IPS DF 6.9 (cell line): ENCODE measurements at places on chromosomes 6 and 20.

- 0 out of 2 replicates have a peak, but pooled peaks cover 3% of the 10 kb centered on the region for H3K4me1 ChIP-seq
- H3K27me3 ChIP-seq, result no peaks in the 10 kb centered on the region
- H3K36me3 ChIP-seq, result no peaks in the 10 kb centered on the region
- H3K27ac ChIP-seq, result no peak overlapping the region
- DNase-seq, result no peak
These were observed 21.0 kb upstream of the MYT1 start for GRCh38 chr20:64143018-64143801.

- no peaks in the 10 kb centered on the region for H3K36me3 ChIP-seq
- no peak for DNase-seq
- no peak overlapping the region for H3K27ac ChIP-seq
- H3K4me3 ChIP-seq, result no peak overlapping the region
- no peaks in the 10 kb centered on the region for H3K4me1 ChIP-seq
These were observed 184.8 kb downstream of the GRIK2 start for GRCh38 chr6:101578306-101578705.

DNA sequence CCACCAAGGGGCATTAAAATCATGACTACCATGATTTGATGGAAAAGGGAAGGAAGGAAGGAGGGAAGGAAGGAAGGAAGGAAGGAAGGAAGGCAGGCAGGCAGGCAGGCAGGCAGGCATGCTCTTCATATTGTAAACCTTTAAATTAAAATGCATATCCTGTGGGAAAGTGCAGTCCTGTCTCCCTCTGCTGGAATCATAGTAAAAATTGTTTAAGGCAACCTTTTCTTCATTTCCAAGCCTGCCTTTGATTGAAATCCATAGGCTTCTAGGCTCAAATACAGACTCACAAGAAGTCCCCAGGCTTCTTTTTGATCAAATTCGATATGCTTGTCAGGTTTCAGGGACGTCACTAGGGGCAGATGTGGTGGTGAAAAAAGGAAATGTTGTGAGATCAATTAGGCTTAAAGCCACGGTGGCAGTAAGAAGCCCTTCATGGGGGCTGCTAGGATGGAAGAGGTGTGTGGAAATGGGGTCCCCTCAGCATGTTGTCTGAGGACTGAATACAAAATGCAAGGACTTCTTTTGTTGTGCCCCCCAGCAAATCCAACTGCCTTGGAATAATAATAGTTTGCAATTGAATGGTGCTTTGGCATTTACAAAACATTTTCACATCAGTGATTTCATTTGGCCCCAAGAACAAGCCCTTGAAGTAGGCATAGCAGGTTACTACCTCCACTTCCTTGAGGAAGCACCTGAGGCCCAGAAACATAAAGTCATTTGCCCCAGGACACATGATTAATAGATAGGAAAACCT, 25.6 kb upstream of the GABRR1 start:
- H3K27ac ChIP-seq, result no peak overlapping the region
- DNase-seq, result peak; percentile 11
- no peak overlapping the region for H3K4me3 ChIP-seq
- H3K4me1 ChIP-seq, result peaks cover 1% of the 10 kb centered on the region; the same call in 1 of the 2 replicates
- no peaks in the 10 kb centered on the region for H3K36me3 ChIP-seq

GRCh38 chr6:150406948-150407347, 38.1 kb downstream of the IYD start:
- H3K4me3 ChIP-seq, result no peak overlapping the region
- no peaks in the 10 kb centered on the region for H3K36me3 ChIP-seq
- H3K4me1 ChIP-seq, result no peaks in the 10 kb centered on the region
- no peak overlapping the region for H3K27ac ChIP-seq
- DNase-seq, result no peak
- no peaks in the 10 kb centered on the region for H3K27me3 ChIP-seq

GRCh38 chr20:44648068-44648467, 3.4 kb downstream of the ADA start:
- H3K36me3 ChIP-seq, result no peaks in the 10 kb centered on the region
- no peaks in the 10 kb centered on the region; the same call in 1 of the 2 replicates for H3K27me3 ChIP-seq
- no peak overlapping the region for H3K27ac ChIP-seq
- peaks cover 17% of the 10 kb centered on the region for H3K4me1 ChIP-seq

DNA sequence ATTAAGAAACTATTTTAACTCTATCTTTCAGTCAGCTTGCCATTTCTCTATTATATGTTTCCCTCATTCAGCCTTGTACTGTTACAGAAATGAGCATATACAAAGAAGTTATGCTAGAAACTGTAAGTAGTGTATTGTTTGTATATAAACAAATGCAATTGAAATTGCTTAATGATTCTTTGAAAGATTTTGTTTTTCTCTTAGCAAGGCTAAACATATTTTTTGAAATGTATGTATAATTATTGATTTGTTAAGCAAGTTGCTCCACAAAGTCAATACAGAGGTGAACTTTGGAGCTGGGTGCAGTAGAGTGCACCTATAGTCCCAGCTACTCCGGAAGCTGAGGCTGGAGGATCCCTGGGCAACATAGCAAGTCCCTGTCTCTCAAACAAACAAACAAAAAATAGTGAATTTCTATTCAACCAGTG, 253.6 kb downstream of the RNGTT start:
- no peak overlapping the region for H3K27ac ChIP-seq
- H3K27me3 ChIP-seq, result no peaks in the 10 kb centered on the region
- no peaks in the 10 kb centered on the region for H3K36me3 ChIP-seq
- no peaks in the 10 kb centered on the region for H3K4me1 ChIP-seq

GRCh38 chr20:19735446-19735845, 22.6 kb upstream of the RIN2 start:
- H3K36me3 ChIP-seq, result no peaks in the 10 kb centered on the region
- no peak for DNase-seq
- no peaks in the 10 kb centered on the region for H3K27me3 ChIP-seq
- no peak overlapping the region for H3K4me3 ChIP-seq

DNA sequence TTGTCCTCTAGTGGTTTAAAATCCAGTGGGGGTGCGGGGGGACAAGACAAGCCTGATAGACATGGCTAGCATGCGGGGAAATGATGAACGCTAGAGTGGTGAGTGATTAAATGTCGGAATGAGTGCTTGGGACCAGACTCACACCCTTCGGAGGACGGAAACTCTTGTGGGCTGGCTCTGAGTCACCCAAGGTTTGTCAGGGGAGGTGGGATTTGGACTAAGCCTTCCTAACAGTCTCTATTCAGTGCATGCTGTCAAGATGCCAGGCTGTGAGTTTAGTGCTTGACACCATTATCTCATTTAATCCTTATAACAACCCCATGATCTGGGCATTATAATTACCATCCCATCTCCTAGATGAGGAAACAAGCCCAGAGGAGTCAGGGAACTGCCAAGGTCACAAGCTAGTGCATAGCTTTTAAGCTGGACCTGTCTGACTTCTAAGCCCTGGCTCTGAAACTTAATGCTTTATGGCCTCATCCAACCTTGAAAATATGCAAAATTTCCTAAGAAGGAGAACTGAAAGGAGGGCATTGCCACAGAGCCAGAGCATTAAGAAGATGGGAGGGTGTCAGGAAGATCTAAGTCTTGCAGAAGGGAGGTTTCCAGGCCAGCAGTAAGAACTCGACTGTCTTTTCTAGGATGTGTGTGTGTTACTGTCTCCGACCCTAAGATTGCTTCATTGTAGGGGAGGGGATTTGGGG, 168.7 kb upstream of the LRFN2 start:
- no peak for DNase-seq
- H3K4me3 ChIP-seq, result no peak overlapping the region
- H3K36me3 ChIP-seq, result no peaks in the 10 kb centered on the region
- no peaks in the 10 kb centered on the region for H3K27me3 ChIP-seq
- 0 out of 2 replicates have a peak, but pooled peaks cover 2% of the 10 kb centered on the region for H3K4me1 ChIP-seq

DNA sequence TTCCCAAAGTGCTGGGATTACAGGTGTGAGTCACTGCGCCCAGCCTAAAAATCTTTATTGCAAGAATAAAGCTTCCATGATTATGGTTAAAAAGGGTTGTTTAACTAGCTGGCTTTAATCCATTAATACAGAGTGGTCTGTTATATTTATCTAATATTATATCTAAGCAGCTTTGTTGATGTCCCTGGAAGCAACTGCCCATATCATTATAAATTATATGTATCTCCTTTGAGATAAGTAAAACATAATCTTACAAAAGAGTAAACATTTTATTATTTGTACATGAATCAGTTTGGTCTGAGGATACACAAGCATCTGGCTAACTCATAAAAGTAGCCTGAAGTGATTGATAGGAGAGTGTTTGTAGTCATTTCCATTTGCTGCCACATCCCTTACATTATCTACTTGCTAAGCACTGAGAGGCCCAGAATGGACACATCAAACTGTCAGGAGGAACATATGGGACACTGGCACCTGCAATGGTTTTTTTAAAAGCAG, 46.9 kb downstream of the TRAF3IP2 start:
- H3K4me3 ChIP-seq, result no peak overlapping the region
- H3K36me3 ChIP-seq, result peaks cover 10% of the 10 kb centered on the region; the same call in 1 of the 2 replicates

DNA sequence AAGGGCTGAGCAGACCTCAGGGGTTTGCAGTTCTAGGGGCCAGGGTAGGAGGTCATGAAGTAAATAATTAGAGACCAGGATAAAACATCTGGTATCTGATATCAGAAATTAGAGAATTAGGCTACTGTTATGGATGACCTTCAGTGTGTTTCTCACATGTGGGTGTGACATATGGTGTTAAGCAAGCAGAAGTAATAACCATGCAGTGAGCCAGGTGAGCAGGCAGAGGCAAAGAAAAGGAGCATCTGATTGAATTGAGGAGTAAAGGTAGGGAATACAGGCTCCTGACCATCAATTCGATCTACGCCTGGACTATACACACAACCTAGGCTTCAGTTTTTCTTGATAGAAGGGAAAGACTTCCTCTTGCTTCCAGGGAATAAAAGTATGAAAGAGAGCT, 34.7 kb upstream of the MAP3K7 start:
- DNase-seq, result no peak
- no peak overlapping the region for H3K4me3 ChIP-seq
- H3K4me1 ChIP-seq, result no peaks in the 10 kb centered on the region
- H3K27me3 ChIP-seq, result no peaks in the 10 kb centered on the region
- no peaks in the 10 kb centered on the region for H3K36me3 ChIP-seq

GRCh38 chr6:42527204-42527603, 36.6 kb upstream of the UBR2 start:
- H3K4me3 ChIP-seq, result no peak overlapping the region
- H3K4me1 ChIP-seq, result no peaks in the 10 kb centered on the region
- no peak for DNase-seq
- H3K27me3 ChIP-seq, result no peaks in the 10 kb centered on the region
- no peaks in the 10 kb centered on the region for H3K36me3 ChIP-seq
- no peak overlapping the region for H3K27ac ChIP-seq

- no peak for DNase-seq
- H3K4me1 ChIP-seq, result no peaks in the 10 kb centered on the region
- no peaks in the 10 kb centered on the region for H3K27me3 ChIP-seq
- H3K4me3 ChIP-seq, result no peak overlapping the region
- no peak overlapping the region for H3K27ac ChIP-seq
These were observed 73.7 kb upstream of the EYS start for GRCh38 chr6:65780691-65781090.

GRCh38 chr6:81750200-81750599, 2.3 kb downstream of the TENT5A start:
- no peak overlapping the region for H3K4me3 ChIP-seq
- H3K27ac ChIP-seq, result no peak overlapping the region
- no peak for DNase-seq
- H3K36me3 ChIP-seq, result no peaks in the 10 kb centered on the region
- peaks cover 4% of the 10 kb centered on the region; the same call in 1 of the 2 replicates for H3K4me1 ChIP-seq
- H3K27me3 ChIP-seq, result peaks cover 4% of the 10 kb centered on the region; the same call in 1 of the 2 replicates

DNA sequence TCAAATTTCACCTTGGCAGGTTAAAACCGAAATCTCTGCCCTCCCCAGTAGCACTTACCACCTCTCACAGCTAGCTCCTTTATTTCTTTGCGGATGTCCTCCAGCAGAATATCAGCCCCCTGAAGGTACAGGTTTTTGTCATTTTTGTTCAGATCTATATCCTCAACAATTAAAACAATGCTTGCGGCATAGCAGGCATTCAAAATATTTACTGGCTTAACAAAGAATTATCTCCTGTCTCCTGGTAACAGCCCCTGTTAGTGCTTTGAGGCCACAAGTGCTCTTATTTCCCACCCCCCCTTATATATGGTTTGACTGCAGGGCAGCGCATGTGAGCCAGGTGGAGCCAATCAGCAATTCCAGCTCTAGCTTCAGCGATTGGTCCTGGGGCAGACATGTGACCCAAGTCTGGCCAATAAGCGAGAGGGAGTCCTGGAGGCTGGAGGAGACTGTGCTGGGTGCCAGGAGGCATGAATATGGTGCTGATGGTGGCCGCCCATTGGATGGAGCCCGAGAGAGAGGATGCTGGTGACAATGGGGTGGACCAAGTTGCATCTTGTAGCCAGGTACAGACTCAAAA, 21.0 kb downstream of the SULF2 start:
- H3K27ac ChIP-seq, result no peak overlapping the region
- H3K27me3 ChIP-seq, result no peaks in the 10 kb centered on the region
- no peaks in the 10 kb centered on the region for H3K36me3 ChIP-seq
- DNase-seq, result no peak
- H3K4me3 ChIP-seq, result no peak overlapping the region
- peaks cover 5% of the 10 kb centered on the region; the same call in 1 of the 2 replicates for H3K4me1 ChIP-seq
